ENCODE measurements at places on chromosomes 4 and X.

DNA sequence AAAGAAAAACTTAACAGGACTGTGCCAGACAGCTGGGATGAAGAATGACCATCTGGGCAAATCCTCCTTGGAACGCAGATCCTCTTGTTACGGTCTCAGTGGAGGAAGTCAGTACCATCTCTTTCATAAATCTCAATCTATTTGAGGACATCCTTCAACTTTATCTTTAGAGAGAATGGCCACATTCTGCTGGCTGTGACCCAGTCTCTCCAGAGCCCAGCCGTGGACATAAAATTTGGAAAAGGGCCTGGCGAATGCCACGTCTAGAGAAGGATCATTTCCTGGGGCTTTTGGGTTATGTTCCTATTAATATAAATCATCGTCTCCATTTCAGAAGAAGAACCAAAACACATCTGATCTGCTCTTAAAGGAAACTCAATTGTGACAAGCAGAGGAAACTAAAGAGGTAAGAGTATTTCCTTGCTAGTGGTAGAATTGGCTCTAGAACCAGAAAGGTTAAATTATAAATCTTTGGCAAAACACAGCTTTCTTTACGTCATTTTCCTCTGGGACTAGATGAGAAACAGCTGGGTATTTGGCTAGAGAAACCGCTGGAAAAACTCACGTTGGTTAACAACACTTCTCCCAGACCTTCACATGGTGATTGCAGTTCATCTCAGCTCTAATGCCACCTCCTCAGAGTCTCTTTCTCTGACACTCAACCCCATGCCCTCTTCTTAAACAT is 164.7 kb downstream of the CHIC2 start:
- peak; percentile 86 for DNase-seq

DNA sequence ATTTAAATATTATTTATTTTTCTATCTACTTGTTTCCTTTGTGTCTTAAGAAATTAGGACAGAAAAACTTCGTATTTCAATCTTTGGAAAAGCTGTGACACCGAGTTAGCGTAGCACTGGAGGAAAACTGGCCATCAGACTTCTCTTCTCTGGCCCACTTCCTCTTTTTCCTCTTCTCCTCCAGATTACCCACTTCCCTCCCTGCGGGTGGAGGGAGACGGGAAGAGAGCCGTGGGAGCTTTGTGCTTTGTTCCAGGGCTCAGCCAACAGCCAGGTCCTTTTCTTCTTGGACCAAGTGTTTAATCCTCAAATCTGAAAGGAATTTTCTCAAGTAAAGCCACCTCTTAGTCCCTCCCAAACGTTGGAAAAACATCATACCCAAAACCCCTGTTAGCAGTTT is 29.7 kb downstream of the OFD1 start:
- DNase-seq, result no peak

DNA sequence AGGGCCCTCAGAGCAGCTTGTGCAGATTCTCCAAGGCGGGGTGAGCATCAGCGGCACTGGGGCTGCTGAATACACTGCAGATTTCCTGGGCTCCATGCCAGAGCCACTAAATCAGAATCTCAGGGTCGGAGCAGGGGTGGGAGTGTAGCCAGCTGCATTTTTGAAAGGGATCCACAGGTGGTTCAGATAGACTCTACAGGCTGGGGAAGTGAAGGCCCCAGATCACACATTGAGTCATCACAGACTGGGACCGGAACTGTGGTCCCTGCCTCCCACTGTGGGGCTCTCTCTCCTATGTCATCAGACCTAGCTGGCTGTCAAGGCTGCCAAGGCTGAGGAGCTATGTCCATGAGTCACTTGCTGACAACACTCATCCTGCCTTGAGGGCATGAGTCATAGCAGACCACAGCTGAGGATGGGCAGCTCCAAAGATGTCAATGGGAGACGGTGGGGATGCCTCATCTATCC is 162.3 kb upstream of the MAMLD1 start:
- peak; percentile 97 for DNase-seq

DNA sequence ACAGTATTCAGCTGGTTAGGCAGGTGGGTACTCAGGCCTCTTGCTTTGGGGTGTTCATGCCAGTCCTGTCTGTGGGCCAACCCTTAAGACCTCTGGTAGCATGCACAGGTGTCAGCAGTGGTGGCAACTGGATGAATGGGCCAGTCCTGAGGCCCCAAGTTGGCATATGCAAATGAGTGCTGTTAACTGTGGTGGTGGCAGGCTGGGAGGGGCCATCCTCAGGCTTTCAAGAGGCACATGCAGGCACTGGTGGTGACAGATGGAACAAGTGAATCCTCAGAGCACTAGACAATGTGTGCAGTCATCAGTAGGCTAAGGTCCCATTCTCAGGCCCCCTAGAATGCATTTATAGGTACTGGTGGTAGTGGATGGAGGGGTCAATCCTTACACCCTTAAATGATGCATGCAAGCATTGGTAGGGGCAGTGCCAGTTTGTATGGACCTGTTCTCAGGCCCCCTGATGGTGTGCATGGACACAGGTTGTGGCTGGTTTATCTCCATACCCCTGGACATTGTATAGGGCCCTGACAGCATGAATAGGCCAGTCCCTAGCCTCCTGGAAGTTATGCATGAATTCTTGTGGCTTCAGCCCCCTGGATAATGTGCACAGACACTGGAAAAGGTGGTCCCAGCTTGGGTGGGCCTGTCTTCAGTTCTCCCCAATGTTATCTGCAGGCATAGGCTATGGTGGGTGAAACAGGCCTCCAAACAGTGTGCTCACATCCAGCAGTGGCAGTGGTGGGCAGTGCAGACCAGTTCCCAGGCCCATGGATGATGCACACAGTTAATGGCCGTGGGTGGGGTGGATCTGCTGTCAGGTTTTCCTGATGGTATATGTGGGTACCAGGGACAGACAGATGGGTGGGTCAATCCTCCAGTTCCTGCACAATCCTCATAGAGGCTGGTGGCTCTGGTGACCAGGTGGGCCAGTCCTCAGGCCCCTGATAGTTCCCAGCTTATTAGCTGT is 24.7 kb downstream of the TECRL start:
- no peak for DNase-seq

DNA sequence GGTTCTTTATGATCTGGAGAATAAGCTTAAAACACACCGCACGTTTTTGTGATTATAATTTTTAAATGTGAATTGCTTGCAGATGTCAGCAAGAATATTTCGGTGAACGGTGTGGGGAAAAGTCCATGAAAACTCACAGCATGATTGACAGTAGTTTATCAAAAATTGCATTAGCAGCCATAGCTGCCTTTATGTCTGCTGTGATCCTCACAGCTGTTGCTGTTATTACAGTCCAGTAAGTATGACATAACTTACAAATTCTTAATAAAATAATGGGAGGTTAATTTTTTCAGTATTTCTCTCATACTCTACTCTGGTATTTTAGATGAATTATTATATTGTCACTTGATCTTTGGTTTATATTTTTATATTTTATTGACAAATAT is 5.4 kb downstream of the AREG start:
- peak; percentile 37 for DNase-seq

DNA sequence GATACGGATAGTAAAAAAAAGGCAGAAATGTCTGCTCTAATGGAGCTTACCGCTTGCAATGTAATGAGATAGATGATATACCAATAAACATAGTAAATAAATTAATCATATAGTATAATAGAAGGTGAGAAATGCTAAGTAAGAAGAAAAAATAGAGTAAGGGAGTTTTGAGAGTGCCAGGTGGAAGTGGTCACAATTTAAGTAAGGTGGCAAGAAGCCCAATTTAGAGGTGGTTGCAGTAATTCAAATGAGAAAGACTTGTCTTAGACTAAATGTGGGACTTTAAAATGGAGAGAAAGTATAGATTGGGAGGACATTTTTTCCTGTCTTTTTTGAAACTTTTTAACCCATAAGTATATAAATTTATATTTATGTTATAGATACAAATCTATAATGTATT is 26.0 kb downstream of the TBC1D19 start:
- no peak for DNase-seq

DNA sequence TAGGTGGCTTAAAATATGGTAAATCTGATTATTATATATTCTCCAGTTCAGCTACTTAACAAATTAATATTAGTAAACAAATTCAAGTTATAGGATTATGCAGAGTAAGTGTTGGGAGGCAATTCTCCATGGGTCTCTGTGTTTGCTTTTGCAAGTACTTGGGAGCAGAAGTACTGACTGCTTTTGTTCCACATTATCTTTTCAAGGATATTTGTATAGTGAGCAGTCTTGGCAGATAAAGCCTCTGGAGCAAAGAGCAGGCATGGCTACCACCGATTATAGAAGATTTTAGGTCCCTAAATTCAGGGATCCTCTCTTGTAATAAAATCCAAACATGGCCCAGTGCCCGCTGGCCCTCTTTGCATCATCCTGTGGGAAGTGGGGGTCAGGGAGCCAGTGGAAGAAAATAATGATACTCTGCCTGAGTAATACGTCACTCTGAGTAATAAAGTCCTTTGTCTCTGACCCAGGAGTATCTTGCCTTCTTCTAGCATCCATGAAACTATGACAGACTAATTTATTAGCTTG is 23.2 kb downstream of the NDNF start:
- DNase-seq, result no peak

DNA sequence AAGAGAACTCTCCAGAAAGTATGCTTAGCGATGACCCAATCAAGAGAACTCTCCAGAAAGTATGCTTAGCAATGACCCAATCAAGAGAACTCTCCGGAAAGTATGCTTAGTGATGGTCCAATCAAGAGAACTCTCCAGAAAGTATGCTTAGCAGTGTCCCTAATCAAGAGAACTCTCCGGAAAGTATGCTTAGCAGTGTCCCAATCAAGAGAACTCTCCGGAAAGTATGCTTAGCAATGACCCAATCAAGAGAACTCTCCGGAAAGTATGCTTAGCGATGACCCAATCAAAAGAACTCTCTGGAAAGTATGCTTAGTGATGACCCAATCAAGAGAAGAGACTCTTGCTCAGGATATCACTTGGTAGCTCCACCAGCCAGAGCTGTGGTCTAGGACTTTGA is 92.5 kb downstream of the AFAP1 start:
- DNase-seq, result no peak

DNA sequence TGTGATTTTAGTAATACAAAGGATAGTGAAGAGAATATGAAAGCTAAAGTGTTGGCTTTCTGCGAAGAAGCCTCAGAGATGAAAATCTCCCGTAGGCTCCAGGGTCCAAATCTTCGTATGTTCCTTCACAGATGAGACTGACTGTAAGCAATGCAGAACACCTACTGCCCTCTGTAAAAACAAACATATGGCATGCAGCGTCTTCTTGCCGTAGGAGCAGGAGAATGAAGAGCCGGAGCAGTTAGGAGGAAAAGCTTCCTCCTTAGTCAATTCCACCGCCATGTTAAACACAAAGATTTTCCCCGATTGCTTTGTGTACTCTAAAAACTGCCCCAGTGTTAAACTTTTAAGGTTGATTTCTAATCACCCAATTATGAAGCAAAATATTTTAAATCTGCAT is 22.5 kb downstream of the RWDD4 start:
- peak; percentile 62 for DNase-seq

- DNase-seq, result no peak
These were observed 25.7 kb downstream of the GAB3 start for GRCh38 chrX:154724993-154725756.

- DNase-seq, result peak; percentile 42
These were observed 77.9 kb downstream of the ADAM29 start for GRCh38 chr4:174996079-174996478.

DNA sequence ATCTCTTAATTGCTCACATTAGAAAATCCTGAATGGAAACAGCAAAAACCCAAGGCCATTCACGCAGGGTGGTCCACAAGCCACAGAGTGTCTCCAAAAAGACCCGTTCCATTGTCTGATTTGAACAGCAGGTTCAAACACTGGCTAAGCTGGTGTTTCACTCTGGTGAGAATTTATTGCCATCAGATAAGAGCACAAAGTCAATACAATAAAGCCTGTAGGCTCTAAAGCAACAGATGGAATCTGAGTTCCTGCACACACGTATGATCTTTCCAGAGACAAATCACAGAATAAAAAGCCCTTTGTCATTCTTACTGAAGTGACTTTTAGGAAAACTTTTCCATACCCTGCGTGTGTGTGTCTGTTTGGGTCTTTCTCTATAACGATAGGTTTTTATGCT is 5.1 kb upstream of the SFRP2 start:
- DNase-seq, result no peak

DNA sequence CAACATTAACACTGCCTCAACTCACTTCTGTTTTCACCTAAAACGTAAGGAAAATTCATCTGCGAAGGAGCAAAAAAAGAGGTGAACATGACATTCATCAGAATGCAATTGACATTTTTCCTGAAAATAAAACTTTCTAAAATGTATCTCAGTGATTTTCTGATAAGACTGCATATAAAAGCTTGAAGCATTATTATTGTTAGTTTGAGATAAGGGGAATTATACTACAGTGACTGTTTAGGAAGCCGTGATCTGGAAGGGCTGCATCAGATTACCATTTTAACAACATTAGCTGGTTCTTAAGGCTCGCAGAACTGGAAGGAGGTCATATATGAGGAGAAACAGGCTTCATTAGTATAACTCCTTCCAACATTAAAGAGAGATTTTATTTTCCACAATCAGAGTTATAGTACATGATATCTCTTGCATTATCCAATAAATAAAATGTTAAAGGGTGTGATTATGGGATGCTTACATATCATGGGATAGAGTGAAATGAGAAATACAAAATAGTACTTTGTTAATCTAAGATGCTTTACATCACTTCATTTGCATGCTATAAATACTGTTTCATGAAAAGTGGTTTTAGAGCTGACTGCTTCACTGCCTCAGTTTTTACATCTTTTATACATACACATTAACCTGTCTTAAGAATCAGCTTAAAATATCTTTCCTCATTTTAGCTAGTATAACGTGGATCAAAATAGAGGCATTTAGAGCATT is 1820.1 kb upstream of the TENM3 start:
- no peak for DNase-seq
